Activated T-helper 1 cell treated with anti-CD3 and anti-CD28 coated beads, Interleukin-12 subunit alpha, Interleukin-12 subunit beta, Interleukin-2, Interleukin-4 antibody, amounts not matched to agents 30 ng/mL and 10 ng/mL and 1 ng/mL, durations not matched to agents 14 hours and 24 hours and 36 hours (primary cell): ENCODE measurements at places on chromosomes 16 and 17. TPM values are rescaled to one million over a fixed set of nuclear protein-coding genes. Genes with fewer than 3 reads are reported as not detected.

DNA sequence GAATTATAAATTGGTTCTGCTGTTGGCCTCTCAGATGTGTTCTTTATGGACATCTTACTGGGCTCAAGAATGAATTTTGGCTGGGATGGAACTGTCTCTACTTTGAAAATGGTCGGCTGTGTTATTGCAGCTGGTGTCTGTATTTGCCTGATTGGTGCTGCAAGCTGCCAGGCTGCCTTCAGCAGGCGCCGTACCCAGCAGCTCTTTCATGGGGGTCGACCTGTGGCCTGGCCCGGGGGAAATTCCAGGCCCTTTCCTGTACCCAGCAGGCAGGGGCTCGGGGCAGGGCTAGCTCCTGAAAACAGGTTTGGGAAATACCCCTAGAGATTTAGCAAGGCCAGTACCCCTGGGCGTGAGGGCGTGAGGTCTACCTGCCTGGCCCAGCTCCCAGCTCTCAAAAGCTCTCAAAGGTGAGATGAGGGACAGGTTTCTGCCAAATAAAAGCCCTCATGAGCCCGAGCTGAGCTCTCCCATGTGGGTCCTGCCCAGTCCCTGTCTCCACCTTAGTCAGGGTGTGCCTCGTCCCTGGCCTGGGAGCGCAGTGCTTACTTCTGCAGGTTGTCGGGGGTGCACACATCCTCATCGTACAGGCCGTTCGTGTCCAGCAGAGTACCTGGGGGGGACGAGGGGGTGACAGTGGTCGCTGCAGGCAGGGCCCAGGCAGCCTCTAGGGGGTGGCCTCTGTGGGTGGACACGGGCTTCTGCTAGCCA, 52.3 kb downstream of the PRMT7 start:
- DNase-seq = no peak

- DNase-seq = no peak
Observed at GRCh38 chr16:57482845-57483545, 3.3 kb downstream of the DOK4 start.

- no peak for DNase-seq
Observed at GRCh38 chr17:51270636-51271035, 10.3 kb downstream of the UTP18 start.

- DNase-seq = no peak
Observed at GRCh38 chr17:50565402-50566350, 5.2 kb downstream of the CACNA1G start.

DNA sequence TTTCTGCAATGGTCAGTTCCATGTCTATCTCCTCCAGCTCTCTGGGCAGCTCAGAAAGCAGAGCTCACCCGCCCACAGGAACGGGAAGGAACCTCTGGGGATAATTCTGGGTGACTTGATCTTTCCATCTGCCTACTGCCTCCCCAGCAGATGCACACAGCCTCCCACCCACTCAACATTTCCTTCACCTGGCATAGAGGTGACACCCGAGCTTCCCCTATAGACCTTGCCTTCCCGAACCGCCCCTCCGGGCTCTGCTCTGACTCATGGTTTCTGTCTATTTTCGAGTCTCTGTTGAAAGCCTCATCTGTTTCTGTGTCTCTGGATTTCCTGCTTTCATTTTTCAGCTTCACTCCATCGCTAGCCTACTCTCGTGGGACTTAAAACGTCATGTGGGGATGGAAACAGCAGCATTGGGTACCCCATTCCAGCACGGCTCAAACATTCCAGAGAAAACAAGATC, 11.4 kb downstream of the GGA3 start:
- DNase-seq = peak; percentile 64

DNA sequence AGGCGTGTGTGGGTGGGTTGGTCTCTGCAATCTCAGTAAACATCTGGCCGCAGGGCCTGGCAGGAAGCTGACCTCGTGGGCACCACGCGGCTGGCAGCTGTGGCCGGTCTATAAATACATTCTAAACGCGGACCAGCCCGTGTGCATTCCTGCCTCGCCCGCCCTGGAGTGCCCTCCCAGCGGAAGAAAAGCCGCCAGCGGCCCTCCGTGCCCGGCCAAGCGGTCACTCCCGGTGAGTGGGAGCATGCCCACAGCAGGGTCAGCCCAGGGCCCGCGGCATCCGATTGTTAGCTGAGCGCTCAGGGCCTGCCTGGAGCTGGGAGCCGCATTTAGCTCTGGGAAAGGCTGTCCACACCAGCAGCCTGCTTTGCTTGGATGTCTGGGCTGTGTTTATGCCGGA, 10.3 kb downstream of the ZNF469 start:
- DNase-seq = no peak

GRCh38 chr16:33877-34647, 19.3 kb downstream of the POLR3K start:
- no peak for DNase-seq

GRCh38 chr17:5282642-5283217, 646 bp downstream of the RABEP1 start:
- no peak for DNase-seq

GRCh38 chr17:76690596-76691280, 20.0 kb downstream of the MXRA7 start:
- DNase-seq = no peak

GRCh38 chr17:51667706-51668083, 407.3 kb downstream of the UTP18 start:
- no peak for DNase-seq

DNA sequence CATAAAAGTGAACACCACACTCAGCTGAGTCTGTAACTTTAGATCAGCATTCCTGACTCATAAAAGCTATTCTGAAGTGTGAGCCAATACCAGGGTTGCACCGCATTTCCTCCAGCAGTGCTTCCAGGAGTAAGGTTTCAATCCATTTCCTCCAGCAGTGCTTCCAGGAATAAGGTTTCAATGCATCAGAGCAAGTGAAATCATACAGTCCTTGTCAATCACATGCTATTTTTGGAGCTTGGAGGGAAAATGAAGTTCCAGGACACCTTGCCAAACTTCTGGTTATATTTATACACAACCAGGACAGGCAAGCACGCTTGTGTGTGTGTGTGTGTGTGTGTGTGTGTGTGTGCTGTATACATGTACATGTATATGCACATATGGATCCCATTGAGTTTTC, 327.6 kb downstream of the GRIN2A start:
- no peak for DNase-seq

GRCh38 chr17:8555062-8555461, 75.5 kb downstream of the MYH10 start:
- no peak for DNase-seq

GRCh38 chr17:49434821-49435670, 20.4 kb upstream of the PHB1 start:
- DNase-seq = peak; percentile 12

GRCh38 chr16:88730632-88731607, 24.6 kb downstream of the CTU2 start:
- no peak for DNase-seq

GRCh38 chr16:88581033-88581432, 10.8 kb downstream of the ZC3H18 start:
- no peak for DNase-seq

DNA sequence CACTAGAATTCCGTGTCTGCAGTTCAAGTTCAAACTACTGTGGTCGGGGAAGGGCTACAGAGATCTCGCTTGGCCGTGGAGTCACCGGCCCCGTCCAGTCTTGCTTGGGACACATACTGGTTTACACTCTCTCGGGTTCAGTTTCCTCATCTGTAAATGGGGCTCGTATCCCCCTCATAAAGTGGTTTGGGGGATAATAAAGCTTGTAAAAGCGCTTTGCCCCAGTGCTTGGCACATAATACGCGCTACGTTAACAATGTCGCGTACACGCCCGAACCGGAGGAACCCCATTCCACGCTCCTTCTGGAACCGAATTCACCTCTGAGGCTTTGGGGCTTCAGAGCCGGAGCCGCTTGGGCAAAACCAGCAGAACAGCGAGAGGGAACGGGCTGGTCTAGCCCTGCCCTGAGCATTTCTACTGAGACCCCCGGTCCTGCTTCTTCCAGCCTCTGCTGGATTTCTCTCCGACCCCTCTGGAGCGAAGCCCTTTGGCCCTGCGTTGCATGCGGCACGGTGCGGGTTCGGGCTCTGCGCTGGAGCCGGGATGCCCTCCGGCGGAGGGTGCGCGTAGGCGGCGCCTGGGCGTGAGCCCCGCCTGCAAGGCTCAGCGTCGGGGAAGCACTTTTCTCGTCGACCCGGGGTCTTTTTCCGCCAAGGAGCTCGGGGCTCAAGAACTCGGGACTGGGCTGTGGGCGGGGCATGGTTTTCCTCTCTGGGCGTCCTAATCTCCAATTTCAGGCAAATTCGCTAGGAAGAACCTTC, 26.1 kb upstream of the HOXB13 start:
- DNase-seq = no peak

DNA sequence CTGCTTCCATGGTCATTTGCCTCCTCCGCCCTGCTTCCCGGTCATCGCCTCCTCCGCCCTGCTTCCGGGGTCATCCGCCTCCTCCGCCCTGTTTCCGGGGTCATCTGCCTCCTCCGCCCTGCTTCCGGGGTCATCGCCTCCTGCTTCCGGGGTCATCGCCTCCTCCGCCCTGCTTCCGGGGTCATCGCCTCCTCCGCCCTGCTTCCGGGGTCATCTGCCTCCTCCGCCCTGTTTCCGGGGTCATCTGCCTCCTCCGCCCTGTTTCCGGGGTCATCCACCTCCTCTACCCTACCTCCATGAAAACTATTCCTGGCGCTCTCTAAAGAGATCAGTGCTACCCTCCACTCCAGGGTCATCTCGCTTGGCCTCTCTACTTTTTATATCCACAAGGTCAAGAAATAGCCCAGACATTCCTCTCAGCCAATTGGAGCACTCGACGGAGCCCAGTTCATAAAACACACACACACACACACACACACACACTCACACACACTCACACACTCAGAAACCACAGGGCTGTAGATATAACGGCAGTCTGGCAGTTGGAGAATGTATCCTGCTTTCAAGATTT, 44.8 kb downstream of the TRARG1 start:
- no peak for DNase-seq

DNA sequence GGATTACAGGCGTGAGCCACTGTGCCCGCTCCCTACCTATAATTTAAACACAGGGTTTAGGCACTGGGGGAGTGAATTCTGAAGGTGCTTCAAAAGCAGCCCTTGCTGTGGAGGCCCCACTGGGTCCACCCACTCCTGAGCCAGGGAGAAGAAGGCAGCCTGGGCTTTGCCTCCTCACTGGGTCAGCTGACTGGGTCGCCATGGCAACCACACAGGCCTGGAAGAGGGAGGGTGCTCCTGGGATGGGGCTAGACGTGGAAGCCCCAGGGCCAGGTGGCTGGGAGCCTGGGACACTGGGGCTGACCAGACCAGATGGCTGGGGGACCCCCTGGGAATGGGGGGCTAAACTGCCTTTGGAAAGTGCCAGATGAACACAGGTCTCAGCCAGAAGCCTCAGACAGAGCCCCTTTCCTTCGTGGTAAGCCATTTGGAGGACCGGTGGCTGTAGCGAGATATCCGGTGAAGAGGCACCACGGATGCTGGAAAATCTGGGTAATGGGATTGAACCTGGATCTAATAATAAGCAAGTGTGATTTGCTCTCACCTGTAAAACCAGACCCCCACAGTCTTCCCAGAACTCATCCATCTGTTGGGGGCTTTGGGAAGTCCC, 32.9 kb downstream of the TRARG1 start:
- DNase-seq = no peak

DNA sequence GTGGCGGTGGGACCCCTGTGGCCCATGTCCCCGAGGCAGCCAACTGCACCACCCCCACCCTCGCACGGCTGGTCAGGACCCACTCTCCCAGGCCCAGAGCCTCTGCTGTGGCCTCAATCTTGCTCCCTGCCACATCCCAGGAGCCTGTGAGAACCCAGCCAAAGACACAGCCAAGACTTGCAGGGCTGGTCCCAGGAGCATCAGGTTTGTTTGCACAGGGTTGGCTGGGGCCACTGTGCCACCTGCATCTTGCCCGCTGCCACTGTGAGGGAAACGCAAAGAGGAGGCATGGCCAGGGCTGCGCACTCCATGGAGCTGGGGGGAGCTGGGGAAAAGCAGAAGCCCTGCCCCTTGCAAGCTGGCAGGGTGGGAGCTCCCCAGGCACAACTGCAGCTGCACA, 92.5 kb downstream of the SSH2 start:
- no peak for DNase-seq

DNA sequence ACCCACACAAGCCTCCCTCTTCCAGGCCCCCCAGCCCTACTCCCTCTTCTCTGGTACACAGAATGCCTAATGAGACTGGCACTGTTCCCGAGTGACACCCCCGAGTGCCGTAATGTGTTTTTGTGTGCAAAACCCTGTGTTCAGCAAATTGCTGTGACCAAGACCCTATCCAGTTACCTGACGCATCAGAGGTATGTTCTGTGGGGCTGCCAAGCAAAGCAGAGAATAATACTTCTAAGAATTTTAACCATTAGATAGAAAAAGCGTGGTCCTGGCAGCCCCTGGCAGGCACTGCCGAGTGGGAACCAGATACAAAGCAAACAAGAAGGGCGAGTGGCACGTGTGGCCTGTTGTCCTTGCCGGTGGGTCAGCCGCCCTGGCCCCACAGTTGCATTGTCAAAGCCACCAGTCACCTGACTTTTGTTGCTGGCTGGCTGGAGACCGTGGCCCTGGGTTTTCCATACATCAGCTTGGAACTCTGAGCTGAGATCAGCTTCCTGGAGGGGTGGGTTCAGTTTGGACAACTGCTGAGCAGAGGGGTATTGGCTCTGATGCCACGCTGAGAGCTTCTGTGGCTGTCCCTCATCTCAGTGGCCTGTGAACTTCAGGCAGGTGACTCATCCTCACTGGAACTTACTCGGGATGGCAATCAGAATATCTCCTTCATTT, 69.1 kb upstream of the BRD7 start:
- DNase-seq = no peak

DNA sequence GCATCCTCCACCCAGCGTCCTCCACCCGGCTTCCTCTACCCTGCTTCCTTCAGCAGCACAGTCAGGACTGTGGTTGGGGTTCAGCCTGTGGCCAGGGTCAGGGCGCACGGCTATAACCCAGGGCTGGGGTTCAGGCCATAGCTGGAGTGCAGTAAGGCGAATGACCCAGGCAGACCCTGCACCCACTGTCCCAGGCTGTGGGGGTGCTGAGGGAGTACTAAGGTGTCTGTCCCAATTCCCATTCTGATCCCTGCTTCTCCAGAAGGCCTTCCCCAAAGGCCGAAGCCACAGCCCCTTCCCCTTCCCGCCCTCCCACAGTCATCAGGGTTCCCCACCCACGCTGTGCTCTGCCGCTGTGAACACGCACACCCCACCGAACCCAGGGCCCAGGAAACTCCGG, 12.4 kb downstream of the EMC6 start:
- no peak for DNase-seq

GRCh38 chr16:85227084-85227945, 115.0 kb upstream of the CIBAR2 start:
- DNase-seq = no peak

GSDMA gene
- 0.42 and 0.73 TPM in 2 replicates for total RNA-seq

METTL2A gene
- 35.5 and 36.5 TPM in 2 replicates for total RNA-seq

CTRB1 gene
- not detected in 2 replicates for total RNA-seq

KRT39 gene
- not detected in 2 replicates for total RNA-seq

IKZF3 gene
- 22.8 and 25.1 TPM in 2 replicates for total RNA-seq

ZNF652 gene
- total RNA-seq = 6.3 and 7.5 TPM in 2 replicates

TBX2 gene
- total RNA-seq = not detected in 2 replicates

EMP2 gene
- total RNA-seq = not detected in 2 replicates

USP22 gene
- 147 and 152 TPM in 2 replicates for total RNA-seq

TUBG1 gene
- 90.0 and 95.2 TPM in 2 replicates for total RNA-seq

TM4SF5 gene
- not detected in 2 replicates for total RNA-seq

KIF2B gene
- not detected in 2 replicates for total RNA-seq

IL32 gene
- 993 TPM in 2 replicates for total RNA-seq
